Stimulated activated CD4-positive, alpha-beta T cell treated with anti-CD3 and anti-CD28 coated beads, Interleukin-12 subunit alpha, Interleukin-12 subunit beta, amount 100 ng/mL, for 48 hours (primary cell): ENCODE measurements at places on chromosomes 7 and 10.

DNA sequence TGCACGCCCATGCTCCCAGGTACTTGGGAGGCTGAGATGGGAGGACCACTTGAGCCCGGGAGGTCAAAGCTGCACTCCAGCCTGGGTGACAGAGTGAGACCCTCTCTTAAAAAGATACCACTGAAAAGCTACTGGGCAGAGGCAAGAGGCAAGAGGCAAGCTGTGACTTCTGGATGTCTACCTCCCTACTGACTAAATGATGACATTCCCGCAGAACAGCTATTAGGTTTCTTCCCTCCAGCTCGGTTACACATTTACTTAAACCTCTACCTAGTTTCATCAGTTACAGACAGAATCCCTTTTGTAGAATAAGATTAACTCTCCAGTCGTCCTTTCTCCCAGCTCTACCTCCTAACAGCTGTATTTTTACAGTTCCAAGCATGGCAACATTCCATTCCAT is 21.2 kb downstream of the RHEB start:
- DNase-seq: no peak

GRCh38 chr7:70456719-70457118 is 675.2 kb upstream of the GALNT17 start:
- DNase-seq: no peak

DNA sequence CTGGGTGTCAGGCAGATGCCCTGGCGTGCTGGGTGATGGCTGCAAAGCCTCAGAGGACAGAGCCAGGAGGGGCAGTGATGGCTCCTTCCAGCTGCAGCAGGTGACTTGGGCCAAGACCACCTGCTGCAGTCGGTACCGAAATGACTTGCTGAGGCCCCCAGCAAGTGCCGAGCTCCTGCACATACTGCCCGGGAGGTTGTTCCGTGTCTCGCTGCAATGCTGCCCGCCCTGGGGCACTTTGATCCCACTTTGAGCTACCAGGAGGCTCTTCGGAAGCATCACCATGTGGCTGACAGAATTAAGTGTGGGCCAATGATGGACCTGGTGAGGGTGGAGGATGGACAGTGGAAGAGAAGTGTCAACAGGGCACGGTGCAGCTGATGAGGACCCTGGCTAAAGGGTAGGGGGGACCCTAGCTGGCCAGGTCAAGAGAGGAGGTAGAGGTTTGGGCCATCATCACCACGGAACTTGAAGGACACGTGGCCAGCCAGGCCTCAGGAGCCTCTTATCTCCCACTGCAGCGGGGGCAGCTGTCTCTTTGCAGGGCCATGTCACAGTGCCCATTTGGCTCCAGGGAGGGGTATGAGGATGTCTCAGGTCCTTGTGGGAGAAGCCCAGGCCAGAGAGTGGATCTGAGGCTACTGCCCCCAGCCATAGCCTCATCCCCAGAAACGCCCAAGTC is 51.1 kb upstream of the NANOS1 start:
- DNase-seq: no peak

GRCh38 chr10:73376679-73377078 is 18.0 kb upstream of the CFAP70 start:
- DNase-seq: no peak

GRCh38 chr10:103958996-103959395 is 7.9 kb upstream of the SLK start:
- DNase-seq: no peak
